ENCODE measurements at places on chromosomes 11 and 22. TPM values are rescaled to one million over a fixed set of nuclear protein-coding genes. Genes with fewer than 3 reads are reported as not detected.

MCHR1 gene
- not detected for total RNA-seq

DDX6 gene
- total RNA-seq, result 44.9 TPM

KRTAP5-10 gene
- not detected for total RNA-seq

CALCA gene
- total RNA-seq, result not detected

KCNJ1 gene
- not detected for total RNA-seq

CYB5R2 gene
- total RNA-seq, result 34.5 TPM

TSSK2 gene
- total RNA-seq, result not detected

CASP5 gene
- not detected for total RNA-seq

KRTAP5-2 gene
- not detected for total RNA-seq

CSNK2A3 gene
- 1.0 TPM for total RNA-seq

UPK3A gene
- total RNA-seq, result not detected

OR52N4 gene
- not detected for total RNA-seq

MUC5AC gene
- not detected for total RNA-seq

APOA5 gene
- total RNA-seq, result not detected

SLC5A1 gene
- not detected for total RNA-seq

CSNK1E gene
- total RNA-seq, result 132 TPM

SLC22A9 gene
- not detected for total RNA-seq

SSTR3 gene
- total RNA-seq, result not detected

PDGFD gene
- 1.2 TPM for total RNA-seq

SIK2 gene
- total RNA-seq, result 8.3 TPM

JHY gene
- 0.45 TPM for total RNA-seq

FBLN1 gene
- total RNA-seq, result 211 TPM

MN1 gene
- total RNA-seq, result 0.45 TPM

TCN1 gene
- total RNA-seq, result not detected

SLC5A4 gene
- not detected for total RNA-seq

GGT5 gene
- total RNA-seq, result 10.3 TPM

ART5 gene
- total RNA-seq, result not detected

SMTNL1 gene
- not detected for total RNA-seq

MMP13 gene
- total RNA-seq, result not detected

LSP1 gene
- 2.0 TPM for total RNA-seq

UCP3 gene
- total RNA-seq, result 0.30 TPM

PATE2 gene
- total RNA-seq, result not detected

MUC15 gene
- 0.17 TPM for total RNA-seq

BAIAP2L2 gene
- total RNA-seq, result 0.59 TPM

PIWIL4 gene
- 0.59 TPM for total RNA-seq

MAP6 gene
- 0.34 TPM for total RNA-seq

ASPHD2 gene
- total RNA-seq, result 1.5 TPM

POTEH gene
- total RNA-seq, result not detected

MMP27 gene
- total RNA-seq, result not detected

CNIH2 gene
- total RNA-seq, result 0.89 TPM

LRRC10B gene
- total RNA-seq, result not detected

TRPC6 gene
- 1.5 TPM for total RNA-seq

PACSIN2 gene
- total RNA-seq, result 28.4 TPM

NTM gene
- total RNA-seq, result 4.9 TPM

OR52I1 gene
- total RNA-seq, result not detected

VSIG10L2 gene
- total RNA-seq, result not detected

MRGPRX4 gene
- total RNA-seq, result not detected

ZNF214 gene
- 0.89 TPM for total RNA-seq

FAM181B gene
- total RNA-seq, result not detected

AP5B1 gene
- 4.9 TPM for total RNA-seq

LRRC32 gene
- total RNA-seq, result 2.1 TPM
